ENCODE measurements at places on chromosomes 12 and 14.

DNA sequence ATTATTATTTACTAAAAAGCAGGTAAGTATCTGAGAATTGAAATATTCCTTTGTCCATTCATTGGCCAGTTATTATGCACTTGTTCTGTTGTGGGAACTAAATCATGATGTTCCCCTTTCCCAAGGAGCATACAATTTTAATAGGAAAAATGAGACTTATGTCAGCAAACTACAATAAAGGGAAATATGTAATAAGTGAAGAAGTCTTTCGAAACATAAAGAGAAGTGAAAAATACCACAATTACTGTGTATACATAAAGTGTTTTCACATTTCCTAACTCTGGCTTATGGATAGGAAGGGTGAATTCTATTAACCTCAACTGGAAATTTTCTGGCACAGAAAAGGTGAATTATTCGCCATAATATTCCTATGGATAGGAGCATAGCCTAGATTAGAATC lies 78.4 kb upstream of the DNM1L start:
- no peak for DNase-seq

DNA sequence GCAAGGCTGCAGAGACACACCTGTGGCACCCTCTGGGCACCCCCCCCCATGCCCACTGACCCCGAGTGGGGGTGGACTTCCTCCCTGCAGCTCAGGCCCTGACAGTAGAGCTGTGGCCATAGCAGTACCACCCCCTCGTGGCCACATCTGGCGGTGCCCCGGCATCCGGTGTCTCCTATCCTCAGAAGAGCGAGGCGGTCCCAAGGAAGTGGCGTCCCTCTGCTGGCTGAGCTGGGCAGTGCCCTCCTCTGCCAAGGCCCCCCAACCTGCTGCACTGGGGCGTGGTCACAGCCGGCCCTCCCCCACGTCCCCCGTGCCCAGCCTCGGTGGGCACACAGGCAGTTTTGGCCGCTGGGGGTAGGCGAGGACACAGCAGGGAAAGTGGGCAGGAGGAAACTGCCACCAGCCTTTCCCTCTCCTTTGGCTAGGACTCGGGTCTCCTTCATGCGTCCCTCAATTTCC lies 6.0 kb upstream of the SLC6A12 start:
- peak; percentile 79 for DNase-seq

DNA sequence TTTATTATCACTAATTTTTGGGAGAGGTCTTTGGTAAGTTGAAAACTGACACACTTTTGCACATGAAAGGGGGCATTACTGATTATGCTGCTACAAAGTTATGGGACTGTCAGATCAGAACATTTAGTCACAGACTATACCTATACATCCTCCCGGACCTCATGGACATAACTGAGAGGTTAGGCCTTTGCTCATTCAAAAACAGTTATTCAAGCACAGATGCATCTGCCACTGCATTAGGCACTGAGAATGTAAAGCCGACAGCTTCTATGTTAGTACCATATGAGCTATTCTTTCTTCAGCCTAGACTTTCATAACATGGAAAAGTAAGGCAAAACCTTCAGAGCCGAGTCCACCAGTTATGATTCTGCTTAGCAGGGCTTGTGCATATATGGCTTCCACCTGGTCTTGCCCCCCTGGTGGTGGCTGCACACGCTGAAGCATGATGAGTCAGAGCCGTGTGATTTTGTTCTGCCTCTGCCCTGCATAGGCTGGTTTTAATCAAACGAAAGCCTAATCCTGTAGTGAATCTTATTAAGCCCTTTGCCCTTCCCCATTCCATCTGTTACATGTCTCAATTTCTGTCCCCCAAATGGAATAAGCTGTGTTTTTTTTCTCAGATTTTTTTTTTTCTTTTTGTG lies 21.8 kb upstream of the RNU6-8 start:
- peak; percentile 72 for DNase-seq

GRCh38 chr12:120470150-120470784 lies 719 bp upstream of the SRSF9 start:
- no peak for DNase-seq

DNA sequence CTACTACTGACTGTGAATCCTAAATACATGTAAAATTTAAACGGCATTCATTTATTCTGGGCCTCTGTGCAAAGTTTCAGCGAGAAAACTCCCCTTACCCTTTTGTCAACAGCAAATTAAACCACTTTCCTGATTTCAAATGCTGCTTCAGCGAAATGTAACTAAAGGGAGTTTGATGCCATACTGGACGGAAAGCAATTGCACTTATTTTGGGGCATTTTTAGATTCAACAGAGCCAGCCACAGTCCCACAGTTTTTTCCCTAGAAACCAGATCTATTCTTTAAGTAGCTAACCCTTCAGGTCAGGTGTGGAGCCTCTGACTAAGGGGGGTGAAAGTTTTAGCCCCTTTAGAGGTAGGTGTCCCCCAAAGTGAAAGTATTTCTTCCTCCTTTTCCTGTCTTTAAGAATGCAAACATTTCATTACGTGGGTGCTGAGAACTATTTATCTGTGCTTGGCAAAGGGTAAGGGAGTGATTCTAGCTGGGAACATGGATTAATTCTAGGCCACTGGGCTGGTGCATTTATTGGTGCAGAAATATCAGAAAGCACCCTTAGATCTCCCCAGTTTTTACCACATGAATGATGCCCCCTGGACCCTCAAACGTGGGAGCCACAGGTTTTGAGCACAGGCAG lies 72.7 kb downstream of the SPTB start:
- no peak for DNase-seq

DNA sequence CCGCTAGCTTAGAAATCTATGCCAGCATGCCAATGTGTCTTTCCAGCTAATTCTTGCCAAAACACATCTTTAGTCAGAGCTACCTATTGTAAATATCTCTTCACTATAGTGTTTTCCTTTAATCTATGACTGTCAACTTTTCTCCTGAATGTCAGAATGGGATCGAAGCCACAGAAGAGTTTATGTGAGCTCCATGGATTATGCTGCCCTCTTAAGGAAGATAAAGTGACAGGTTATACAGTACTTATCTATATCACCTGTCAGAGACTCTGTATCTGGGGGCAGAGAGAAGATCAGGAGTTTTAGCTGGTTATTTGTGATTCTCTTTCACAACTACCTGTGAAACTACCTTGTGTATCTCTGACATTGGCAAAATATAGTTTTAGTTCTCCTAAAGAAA lies 204.3 kb upstream of the SEL1L start:
- no peak for DNase-seq

DNA sequence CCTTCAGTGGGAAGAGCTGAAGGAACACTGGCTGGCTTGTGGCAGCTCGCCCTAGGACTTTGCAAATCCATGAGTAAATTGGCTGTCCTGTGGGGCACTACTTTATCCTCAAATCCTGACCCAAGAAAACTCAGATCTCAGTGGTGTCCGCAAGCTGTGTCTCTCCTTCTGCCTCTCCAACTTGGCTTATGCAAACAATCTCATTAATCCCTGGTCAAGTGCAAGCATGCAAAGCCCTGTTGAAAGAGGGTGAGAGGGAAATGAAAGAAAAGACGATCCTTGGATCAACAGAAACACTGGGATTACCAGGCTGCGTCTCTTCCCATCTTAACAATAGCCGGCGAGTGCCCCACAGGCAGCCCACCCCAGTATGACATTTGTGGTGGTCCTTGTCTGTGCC lies 901.6 kb downstream of the BCL11B start:
- no peak for DNase-seq

- no peak for DNase-seq
Observed at GRCh38 chr12:41930866-41931437, 213.7 kb downstream of the GXYLT1 start.

GRCh38 chr14:46053221-46053620 lies 598.4 kb downstream of the RPL10L start:
- DNase-seq: no peak

DNA sequence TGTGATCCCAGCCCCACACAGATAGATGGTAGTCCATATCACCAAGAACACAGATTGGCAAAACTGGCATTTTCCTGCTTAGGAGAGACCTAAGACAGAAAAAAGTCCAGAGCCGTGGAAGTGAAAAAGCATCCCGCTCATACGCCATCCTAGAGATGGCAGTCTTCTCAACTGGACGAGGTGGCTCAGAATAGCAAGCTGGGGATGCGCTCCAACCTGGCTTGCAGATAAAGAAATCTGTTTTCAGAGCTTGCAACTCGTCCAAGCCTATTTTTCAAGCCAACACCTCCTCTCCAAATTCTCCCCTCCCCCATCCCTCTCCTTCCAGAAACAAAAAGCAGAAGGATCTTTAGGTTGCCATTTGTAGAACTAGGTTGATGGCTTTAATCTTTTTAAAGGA lies 74.3 kb upstream of the OTX2 start:
- no peak for DNase-seq

GRCh38 chr12:123990511-123990910 lies 17.5 kb downstream of the ZNF664 start:
- peak; percentile 57 for DNase-seq

- DNase-seq: no peak
Observed at GRCh38 chr12:108455706-108456105, 59.4 kb upstream of the FICD start.

GRCh38 chr12:211639-212414 lies 2.1 kb downstream of the SLC6A12 start:
- DNase-seq: no peak

Data from AG20443 (cell line).